ENCODE measurements at places on chromosomes 16 and 17.

DNA sequence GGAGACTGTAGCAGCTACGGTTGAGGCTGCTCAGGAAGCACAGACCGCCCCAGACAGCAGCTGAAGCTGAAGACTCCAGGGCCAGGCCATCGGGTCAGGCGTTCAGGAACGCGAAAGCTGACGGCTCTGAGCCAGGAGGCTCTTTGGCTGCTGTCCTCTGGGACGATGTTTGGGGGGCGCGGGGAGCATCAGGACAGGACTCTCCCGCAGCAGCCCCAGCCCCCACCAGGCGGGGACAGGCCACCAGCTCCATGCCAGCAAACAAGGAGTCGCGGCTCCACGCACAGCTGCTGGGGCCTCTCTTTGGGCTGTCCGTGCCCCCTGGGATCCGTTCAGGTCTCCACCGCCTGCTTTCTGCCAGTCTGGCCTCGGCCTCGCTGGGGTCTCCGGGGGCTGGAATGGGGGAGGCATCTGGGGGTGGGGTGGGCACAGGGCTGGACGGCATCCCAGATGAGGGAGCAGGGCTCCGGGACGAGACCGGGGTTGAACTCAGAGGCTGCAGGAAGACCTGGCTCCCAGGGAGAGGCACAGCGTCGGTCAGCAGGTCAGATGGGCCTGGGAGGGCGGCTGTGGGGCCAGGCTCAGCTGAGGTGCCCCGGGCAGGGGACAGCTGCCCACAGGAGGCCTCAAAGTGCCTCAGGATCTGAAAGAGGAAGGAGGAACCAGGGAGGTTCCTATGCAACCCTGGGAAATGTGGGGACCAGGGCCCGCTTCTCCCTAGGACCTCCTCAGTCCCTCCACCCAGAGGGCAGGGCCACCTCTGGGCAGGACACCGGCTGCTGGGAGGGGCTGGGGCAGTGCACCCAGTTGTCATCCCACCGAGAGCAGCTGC, 6.3 kb upstream of the CEP131 start:
- no peak for DNase-seq

DNA sequence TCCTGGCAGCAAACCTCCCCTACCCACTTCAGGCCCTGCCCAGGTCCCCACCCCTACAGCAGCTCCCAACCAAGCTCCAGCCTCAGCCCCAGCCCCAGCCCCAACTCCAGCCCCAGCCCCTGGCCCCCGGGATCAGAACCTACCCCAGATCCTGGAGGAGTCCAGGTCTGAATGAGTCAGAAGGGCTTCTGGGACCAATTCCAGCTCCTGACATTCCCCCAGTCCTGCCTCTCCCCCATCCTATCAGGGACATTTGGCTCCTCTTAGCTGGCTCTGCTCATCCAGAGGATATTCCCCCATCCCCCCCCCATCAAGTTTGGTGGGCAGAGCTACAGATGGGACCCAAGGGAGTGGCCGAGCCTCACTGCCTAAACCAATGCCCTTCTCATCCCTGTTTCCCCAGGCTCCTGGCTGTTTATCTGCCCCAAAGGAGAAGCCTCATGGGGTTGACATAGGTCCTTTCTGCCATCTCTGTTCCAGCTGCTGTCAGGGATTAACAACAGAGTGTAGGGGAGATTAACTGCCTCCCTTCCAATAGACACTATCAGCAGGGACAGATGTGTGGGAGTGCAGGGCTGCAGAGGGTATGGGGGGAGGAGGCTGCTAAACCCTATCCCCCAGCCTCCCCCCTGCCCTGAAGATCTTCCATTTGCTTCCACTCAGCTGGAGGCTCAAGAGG, 16.5 kb downstream of the CNTNAP1 start:
- DNase-seq = no peak

GRCh38 chr17:16484445-16485175, 7.4 kb downstream of the LRRC75A start:
- no peak for DNase-seq

GRCh38 chr17:56481659-56482058, 111.8 kb upstream of the NOG start:
- no peak for DNase-seq
